Esophagus squamous epithelium (tissue), 5 donors: ENCODE measurements at places on chromosomes 2 and 18. TPM values are rescaled to one million over a fixed set of nuclear protein-coding genes. Genes with fewer than 3 reads are reported as not detected.

NGEF gene
- total RNA-seq: 4.0 TPM

DOCK10 gene
- 12.6 TPM for total RNA-seq

REG1B gene
- total RNA-seq: not detected

DNA sequence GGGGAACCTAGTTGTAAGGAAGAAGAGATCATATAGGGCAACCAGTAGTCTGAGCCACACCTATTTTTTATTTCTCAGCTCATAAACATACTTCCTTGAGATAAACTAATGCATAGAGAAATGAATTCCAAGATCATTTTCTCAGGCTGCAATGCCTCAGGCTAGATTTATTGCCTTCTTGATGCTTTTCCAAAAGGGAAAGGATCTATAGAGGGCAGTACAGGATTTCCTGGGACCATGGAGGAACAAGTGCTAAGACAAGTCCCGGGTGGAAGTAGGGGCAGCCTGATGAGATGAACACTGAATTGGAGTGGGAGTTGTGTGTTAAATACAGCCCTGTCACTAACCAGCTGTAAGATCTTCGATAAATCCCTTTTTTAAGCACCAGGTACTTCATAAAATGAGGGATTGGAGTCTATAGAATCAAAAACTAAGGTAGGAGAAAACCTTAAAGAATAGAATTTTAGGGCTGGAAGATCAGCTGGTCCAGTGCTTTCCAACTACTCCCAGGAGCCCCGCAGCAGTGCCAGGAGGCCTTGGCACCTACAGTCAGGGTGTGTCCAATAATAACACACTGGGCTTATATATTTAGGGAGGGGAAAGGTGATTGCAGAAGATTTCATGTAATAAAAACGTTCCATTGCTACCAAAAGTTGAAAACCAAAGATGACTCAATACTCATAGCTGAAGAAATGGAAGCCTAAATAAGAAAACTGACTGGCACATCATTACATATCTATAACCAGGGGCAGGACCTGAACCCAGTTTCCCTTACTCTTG is 58.1 kb downstream of the SERTAD2 start:
- DNase-seq: no peak

- DNase-seq: no peak
Measured at GRCh38 chr2:28678175-28678855, 73.3 kb upstream of the PPP1CB start.

DNA sequence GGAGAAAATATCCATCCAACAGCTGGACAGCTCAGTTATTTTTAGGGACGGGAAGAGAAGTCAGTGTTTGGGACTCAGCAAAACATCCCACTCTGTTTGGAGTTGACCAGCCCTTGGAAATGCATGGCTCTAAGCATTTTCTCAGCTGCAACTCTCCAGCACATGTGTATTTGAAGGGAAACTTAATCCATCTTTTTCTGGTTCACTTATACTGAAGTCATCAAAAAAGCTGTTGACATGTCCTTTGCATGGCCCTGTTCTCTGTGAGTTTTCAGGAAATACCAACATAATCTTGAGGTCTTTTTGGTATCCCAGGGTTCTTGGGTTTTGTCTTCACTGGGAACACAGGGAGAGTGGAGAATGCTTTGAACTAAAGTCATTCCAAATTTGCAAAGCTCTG is 91.9 kb upstream of the CELF4 start:
- DNase-seq: no peak

PCARE gene
- 0.04 TPM for total RNA-seq

- no peak for DNase-seq
Measured at GRCh38 chr2:190792956-190793888, 87.4 kb upstream of the GLS start.

SPATA3 gene
- not detected for total RNA-seq

DNA sequence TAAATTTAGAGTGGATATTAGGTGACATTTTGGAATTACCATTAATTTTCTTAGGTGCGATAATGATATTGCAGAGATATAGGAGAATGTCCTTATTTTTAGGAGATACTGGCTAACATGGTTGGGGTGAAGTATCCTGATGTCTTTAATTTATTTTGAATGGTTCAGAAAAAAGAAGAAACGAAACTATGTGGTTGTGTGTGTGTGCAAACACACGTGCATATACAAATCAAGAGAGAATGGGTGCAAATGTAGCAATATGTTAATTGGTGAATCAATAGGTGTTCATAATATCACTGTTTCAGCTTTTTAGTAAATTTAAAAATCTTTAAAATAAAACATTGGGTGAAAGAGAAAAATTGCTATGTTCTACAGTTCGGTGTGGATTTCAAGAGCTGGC is 140.9 kb downstream of the DIS3L2 start:
- no peak for DNase-seq

TUBA4B gene
- not detected for total RNA-seq

- DNase-seq: no peak
Measured at GRCh38 chr2:113053666-113054065, 999 bp upstream of the IL36B start.

DNA sequence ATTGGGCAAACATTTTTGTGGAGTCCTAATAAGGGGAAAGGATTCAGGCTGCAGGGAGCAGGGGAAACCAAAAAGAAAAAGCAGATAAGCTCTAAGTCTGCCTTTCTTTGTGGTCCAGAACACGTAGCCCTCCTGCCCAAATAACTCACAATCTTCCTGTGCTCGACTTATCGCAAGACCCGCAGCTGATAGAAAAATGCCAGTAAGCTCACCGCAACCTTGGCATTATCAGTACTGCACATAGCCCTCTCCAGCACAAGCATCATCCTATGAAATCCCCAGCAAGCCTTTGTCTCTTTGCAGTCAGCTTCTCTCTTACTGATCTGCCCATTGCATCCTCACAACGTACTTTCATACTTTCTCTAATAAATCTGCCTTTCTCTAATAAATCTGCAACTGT is 202.4 kb upstream of the HNRNPA3 start:
- DNase-seq: no peak

- DNase-seq: no peak
Measured at GRCh38 chr2:206804326-206804725, 38.9 kb downstream of the FASTKD2 start.

RAB17 gene
- 2.0 TPM for total RNA-seq

DNA sequence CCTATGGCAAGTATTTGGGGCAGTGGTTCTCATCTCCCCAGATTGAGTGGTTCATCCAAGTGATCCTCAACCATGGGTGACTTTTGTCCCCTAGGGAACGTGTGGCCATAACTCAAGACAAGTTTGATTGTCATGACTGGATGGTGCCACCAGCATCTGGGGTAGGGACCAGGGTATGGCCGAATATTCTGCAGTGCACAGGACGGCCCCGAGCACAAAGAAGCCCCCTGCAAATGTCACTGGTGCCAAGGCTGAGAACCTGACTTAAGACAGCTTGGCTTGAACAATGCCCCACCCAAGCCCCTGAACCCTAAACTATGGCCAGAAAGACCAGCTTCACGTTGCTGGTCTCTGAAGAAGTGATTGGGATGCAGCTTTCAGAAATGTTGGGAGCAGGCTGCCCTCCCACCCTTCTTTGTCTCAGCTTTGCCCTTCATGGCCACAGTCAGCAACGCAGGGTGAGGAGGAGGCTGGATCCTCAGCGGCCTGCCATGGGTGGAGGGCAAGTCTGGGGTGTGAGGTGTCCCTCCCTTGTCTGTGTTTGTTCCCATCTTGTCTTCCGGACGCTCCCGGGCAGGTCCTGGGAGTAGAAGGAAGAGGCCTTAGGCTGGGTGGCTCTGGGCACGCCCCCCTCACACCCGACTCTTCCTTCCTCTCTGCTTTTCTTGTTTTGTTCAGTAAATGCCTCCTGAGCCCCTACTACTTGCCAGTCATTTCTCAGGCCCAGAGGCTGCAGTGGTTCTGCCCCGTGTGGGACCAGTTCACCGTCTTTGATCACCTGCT is 43.4 kb downstream of the GREB1 start:
- DNase-seq: no peak

DNA sequence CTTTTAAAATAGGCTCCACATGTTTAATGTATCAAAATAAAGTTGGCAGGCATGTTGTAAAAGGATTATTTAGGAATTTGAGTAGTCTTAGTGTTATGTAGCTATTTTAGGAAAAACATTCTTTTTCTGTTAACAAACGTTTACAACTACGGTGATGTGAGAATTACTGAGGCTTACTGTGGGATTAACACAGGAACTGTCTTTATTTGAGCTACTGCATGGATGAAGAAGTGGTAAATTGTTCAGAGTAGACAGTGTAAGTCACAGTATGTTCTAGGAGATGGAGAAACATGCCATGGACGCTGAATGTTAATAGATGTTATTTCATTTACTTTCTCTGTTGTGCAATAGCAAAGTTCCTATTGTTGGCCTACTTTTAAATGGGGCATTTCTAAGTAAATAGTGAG is 1.6 kb downstream of the PPM1B start:
- no peak for DNase-seq

- DNase-seq: peak; percentile 22
Measured at GRCh38 chr2:74553892-74554819, at the start of the genes DOK1 and LOXL3. TSS of gene DOK1 (plus strand) at chr2:74554720. CDS start at chr2:74554755, 35 bp downstream. TSS of gene LOXL3 (minus strand) at chr2:74553942. CDS start at chr2:74552634, 1,308 bp downstream.

DNA sequence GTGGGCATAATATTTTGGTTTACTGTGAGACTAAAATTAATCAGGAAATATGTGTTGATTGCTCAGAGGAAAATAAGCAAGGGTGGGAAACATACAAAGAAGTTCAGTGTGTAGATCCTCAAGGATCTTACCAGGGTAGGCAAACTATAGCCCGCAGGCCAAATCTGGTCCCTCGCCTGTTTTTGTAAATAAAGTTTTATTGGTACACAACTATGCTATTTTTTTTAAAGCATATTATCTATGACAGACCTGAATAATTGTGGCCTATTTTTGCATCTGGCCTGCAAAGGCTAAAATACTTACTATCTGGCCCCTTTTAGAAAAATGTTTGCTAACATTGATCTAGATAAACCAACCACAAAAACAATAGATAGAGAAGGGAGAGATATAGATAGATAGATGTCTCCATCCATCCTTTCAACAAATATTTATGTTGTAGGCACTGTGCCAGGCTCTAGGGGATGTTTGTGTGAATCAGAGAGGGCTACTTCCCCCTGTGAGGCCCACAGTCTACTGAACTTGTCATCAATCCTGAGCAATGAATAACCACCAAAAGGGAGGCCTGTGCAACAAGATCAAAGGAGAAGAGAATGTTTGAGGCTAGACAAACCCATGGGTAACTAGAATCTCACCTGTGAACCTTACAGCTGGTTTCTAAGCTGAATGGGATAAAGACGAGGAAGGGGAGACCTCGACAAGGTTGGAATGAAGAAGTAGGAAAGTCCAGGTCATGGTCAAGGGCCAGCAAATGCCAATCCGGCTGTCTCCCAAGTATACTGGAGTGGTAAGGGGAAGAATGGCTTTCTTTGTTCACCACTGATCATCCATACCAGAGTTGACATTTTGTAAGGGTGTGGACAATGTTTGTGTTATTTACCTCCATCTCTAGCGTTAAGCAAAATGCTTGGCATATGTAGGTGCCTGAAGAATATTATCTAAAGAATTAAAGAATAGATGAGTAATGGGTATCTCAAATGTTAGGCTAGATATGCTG is 23.6 kb downstream of the ALPK2 start:
- DNase-seq: no peak

DNA sequence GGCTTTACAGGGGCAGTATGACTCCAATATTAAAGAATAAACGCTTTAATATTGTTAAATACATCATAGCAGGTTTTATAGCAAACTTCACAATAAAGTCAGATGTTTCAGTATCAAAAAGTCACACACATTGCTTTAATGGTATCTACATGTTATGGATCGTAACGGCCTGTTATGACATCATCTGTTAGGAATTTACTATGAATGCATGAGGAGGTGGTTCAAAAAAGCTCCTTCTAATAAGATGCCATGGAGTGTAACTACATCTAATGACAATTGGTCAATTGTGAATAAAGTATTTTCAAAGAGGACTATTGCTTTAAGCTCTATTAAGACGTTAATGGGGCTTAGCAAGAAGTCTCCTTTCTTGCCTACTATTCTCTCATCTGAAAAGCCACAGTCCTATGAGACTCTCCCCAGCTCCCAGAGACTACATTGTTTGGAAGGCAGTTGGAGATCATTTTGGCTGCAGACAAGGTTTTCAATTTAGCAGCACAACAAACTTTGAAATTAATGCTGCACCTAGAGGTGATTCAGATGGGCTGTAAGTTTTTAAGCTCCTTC is 300.7 kb upstream of the MEIS1 start:
- DNase-seq: no peak

DNA sequence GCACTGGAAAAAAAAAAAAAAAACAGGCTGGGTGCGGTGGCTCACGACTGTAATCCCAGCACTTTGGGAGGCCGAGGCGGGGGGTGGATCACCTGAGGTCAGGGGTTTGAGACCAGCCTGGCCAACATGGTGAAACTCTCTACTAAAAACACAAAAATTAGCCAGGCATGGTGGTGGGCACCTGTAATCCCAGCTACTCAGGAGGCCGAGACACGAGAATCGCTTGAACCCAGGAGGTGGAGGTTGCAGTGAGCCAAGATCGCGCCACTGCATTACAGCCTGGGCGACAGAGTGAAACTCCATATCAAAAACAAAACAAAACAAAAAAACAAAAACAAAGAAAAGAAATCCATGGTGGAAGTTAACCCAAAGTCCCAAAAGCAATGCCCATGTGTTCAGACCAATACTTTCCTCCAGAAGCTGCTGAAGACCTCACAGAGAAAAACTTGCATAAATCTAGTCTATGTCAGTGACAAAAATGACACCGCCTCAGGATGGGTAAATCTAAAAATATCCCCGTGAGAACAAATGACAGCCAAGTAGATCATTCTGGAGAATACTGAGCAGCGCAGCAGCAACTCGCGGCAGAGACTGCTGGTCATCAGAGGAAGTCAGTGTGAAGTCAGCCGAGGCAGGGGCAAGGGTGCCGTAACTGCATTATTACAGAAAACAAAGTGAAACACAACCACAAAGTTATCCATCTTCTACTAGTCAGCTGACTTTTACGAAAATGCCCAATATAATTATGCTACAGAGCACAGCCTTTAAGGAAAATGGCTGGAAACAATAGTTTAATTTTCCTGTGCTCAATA is 41.0 kb downstream of the LPIN2 start:
- DNase-seq: no peak

DNA sequence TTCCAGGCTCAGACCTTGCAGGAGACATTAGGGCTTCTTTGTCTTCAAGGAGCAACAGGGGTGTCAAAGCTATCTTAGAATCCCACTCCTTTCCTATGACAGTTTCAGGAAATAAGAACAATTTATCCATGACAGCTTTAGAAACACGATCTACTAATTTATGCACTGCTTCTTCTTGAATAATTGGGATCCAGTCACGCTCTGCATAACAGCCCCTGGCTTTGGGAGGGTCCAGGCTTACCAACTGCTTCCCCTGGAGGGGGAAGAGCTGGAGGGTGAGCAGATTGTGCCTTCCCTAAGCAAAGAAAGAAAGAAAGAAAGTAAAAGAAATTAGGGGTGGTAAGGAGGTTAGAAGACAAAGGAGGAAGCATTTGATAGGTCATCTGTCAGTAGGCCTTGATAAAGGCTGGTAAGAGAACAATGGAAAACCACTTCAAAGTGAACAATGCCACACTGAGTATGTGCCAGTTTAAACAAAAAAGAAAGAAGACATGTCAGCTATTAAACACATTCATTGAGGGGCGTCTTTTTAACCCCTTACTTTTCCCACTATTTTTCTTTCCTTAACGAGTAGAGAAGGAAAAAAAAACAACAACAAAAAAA is 327.6 kb downstream of the DCC start:
- no peak for DNase-seq
